T-cell (primary cell): ENCODE measurements at places on chromosomes 13 and 19. TPM values are rescaled to one million over a fixed set of nuclear protein-coding genes. Genes with fewer than 3 reads are reported as not detected.
A peak's percentile ranks its signal among the peaks of the same experiment; 100 is the strongest.

DNA sequence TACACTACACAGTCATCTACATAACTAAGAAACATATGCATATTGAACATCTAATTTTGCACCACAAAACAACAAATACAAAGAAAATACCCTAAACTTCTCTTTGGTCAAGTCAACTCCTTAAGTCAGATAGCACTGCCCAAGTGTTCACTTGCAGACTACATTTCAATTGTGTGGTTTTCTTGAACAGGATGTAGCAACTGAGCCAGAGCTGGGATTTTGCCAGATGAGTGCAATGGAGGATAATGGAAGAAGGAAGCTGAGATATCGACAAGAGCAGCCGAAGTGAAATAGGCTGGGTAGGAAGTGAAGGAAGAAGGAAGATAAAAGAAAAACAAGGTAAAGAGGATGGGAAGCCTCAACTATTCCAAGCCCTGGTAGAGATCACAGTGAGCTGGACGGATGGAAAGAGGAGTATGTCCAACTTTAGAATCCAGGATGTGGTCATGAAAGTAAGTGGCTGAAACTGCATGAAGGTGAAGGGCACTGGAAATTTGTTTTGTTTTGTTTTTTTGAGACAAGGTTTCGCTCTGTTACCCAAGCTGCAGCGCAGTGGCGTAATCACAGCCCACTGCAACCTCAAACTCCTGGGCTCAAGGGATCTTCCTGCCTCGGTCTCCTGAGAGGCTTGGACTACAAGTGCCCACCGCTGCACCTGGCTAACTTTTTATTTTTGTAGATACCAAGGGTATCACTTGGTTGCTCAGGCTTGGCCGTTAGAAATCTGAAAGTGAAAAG lies 15.0 kb downstream of the NUFIP1 start:
- H3K36me3 ChIP-seq = peaks cover 5% of the 10 kb centered on the region
- no peak for DNase-seq
- no peaks in the 10 kb centered on the region for H3K27me3 ChIP-seq
- H3K4me3 ChIP-seq = no peak overlapping the region
- no peaks in the 10 kb centered on the region for H3K4me1 ChIP-seq
- no peak overlapping the region for H3K27ac ChIP-seq

- no peaks in the 10 kb centered on the region for H3K36me3 ChIP-seq
- no peak for DNase-seq
- H3K4me3 ChIP-seq = no peak overlapping the region
- H3K27me3 ChIP-seq = no peaks in the 10 kb centered on the region
These were observed 194.7 kb downstream of the NHLRC3 start for GRCh38 chr13:39232999-39233398.

DNA sequence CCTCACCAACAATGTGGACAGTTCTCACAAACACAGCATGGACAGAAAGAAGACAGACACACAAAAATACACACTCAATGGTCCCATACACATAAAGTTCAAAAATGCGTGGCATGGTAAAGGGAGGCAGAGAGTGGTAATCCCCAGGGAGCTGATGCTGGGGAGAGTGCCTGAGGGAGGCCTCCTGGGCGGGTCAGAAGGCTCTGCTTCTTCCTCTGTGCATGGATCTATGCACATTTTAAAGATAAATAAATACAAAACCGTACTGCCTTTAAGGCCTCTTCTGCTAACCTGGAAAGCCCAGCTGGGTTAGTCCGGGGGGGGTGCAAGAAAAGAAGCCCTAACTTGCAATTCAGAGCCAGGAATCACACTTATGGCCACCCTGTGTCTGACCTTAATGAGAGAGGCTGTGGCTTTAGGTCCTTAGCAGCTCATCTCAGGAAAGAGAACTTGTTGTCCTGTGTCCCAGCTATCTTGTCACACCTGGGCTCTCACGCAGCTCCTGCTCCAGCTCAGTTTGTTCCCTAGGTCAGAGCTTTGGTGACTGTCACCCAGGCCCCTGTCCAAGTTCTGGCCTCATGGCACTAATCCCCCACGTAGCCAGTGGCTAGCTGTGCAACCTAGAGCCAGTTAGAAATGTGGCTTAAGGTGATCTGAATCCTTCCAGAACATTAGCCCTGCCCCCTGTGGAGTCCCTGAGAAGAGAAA lies 28.5 kb downstream of the POP4 start:
- no peaks in the 10 kb centered on the region for H3K36me3 ChIP-seq
- H3K27me3 ChIP-seq = no peaks in the 10 kb centered on the region
- H3K27ac ChIP-seq = no peak overlapping the region
- H3K4me3 ChIP-seq = no peak overlapping the region
- no peaks in the 10 kb centered on the region for H3K4me1 ChIP-seq
- DNase-seq = no peak

TNFRSF19 gene
- total RNA-seq = 0.22 TPM

- no peak overlapping the region for H3K4me3 ChIP-seq
- DNase-seq = no peak
- no peaks in the 10 kb centered on the region for H3K4me1 ChIP-seq
- H3K27ac ChIP-seq = no peak overlapping the region
- no peaks in the 10 kb centered on the region for H3K36me3 ChIP-seq
These were observed 1635.4 kb upstream of the SLC10A2 start for GRCh38 chr13:104701591-104701990.

CFD gene
- 10.3 TPM for total RNA-seq

- no peak for DNase-seq
- H3K27ac ChIP-seq = no peak overlapping the region
- no peak overlapping the region for H3K4me3 ChIP-seq
- H3K27me3 ChIP-seq = no peaks in the 10 kb centered on the region
- H3K36me3 ChIP-seq = no peaks in the 10 kb centered on the region
These were observed 1.9 kb upstream of the NKPD1 start for GRCh38 chr19:45162608-45163143.

MISP gene
- 0.16 TPM for total RNA-seq

DNA sequence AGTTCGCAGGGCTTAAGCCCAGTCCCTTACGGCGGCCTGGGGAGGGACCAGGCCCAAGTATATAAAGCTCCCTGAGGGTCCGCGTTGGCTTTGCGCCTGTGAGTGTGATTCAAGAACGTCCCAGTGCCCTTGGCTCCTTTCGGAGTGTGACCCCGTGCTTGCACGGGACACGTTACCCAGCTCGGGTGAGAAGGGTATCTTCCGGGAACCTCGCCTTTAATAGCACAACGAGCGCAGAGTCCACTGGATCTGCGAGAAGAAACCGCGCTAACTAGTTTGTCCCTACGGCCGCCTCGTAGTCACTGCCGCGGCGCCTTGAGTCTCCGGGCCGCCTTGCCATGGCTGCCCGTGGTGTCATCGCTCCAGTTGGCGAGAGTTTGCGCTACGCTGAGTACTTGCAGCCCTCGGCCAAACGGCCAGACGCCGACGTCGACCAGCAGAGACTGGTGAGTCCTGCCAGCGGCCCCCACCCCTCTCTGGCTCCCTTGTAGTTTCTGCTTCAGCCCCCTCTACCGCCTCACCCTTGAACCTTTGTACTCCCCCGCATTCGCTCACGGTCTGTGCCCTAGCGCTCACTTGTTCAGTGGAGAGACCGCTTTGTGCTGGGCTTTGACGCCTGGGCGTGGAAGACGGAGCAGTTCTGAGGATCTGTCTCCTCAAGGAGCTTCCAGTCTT lies at the start of gene DNAJC15:
Gene DNAJC15, plus strand, starts transcription at position 298 of the 675 bp plus-strand sequence. Its CDS starts 41 bp downstream, at position 339.
- peak; percentile 68 for DNase-seq
- peak within 1 kb of the TSS; percentile 76 for H3K27ac ChIP-seq
- H3K4me1 ChIP-seq = no peaks in the 10 kb centered on the region
- H3K36me3 ChIP-seq = peaks cover 3% of the 10 kb centered on the region
- H3K27me3 ChIP-seq = no peaks in the 10 kb centered on the region

GRCh38 chr13:77176350-77176749 lies 149.4 kb upstream of the FBXL3 start:
- H3K4me1 ChIP-seq = no peaks in the 10 kb centered on the region
- H3K4me3 ChIP-seq = no peak overlapping the region
- no peak overlapping the region for H3K27ac ChIP-seq
- H3K36me3 ChIP-seq = peaks cover 7% of the 10 kb centered on the region
- no peak for DNase-seq

GRCh38 chr13:97540696-97541095 lies 106.7 kb downstream of the RAP2A start:
- no peaks in the 10 kb centered on the region for H3K27me3 ChIP-seq
- no peak overlapping the region for H3K27ac ChIP-seq
- DNase-seq = no peak
- no peak overlapping the region for H3K4me3 ChIP-seq
- no peaks in the 10 kb centered on the region for H3K4me1 ChIP-seq

- DNase-seq = no peak
- H3K27ac ChIP-seq = no peak overlapping the region
- H3K36me3 ChIP-seq = no peaks in the 10 kb centered on the region
- peaks cover 2% of the 10 kb centered on the region for H3K4me1 ChIP-seq
These were observed 31.2 kb upstream of the KLF2 start for GRCh38 chr19:16293118-16294091.

ZNF524 gene
- total RNA-seq = 42.2 TPM

DNA sequence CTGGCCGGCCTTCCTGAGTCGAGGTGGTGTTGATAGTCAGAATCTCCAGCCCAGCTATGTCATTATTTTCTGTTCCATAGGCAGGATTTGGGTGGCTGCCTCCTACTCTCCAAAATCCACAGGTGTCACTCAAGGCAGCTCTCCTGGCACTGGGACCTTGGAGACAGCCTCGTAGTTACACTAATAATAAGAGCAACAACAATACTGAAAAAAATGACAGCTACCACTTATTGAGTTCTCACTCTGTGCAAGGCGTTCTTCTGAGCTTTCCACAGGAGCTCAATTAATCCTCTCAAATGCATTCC lies 12.2 kb upstream of the KLK12 start:
- H3K27me3 ChIP-seq = peaks cover 8% of the 10 kb centered on the region
- no peak overlapping the region for H3K27ac ChIP-seq
- no peak overlapping the region for H3K4me3 ChIP-seq
- no peaks in the 10 kb centered on the region for H3K4me1 ChIP-seq
- no peak for DNase-seq

GRCh38 chr19:35168196-35168595 lies 13.7 kb downstream of the FXYD5 start:
- peaks cover 58% of the 10 kb centered on the region for H3K36me3 ChIP-seq
- peak overlapping the region; percentile 61 for H3K27ac ChIP-seq
- no peaks in the 10 kb centered on the region for H3K27me3 ChIP-seq

DNA sequence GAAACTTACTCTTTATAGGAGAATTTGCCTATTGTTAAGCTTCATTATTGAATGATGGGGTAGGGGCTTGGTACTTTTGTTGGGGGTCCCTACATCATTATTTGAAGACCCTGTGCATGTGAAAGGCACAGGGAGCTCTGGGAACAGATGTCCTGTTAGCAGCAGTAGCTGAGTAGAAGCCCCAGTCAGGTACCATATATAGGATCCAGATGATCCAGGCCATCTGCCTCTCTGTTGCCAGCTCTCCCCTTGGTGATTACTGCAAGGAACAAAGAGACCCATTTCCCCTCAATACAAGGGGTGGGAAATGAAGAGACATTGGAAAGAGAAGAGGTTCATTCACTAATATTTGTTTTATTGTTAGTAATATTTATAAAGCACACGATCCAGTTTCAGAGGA lies 4.4 kb upstream of the MTMR6 start:
- no peak for DNase-seq
- H3K4me1 ChIP-seq = peaks cover 4% of the 10 kb centered on the region
- no peaks in the 10 kb centered on the region for H3K27me3 ChIP-seq

DNA sequence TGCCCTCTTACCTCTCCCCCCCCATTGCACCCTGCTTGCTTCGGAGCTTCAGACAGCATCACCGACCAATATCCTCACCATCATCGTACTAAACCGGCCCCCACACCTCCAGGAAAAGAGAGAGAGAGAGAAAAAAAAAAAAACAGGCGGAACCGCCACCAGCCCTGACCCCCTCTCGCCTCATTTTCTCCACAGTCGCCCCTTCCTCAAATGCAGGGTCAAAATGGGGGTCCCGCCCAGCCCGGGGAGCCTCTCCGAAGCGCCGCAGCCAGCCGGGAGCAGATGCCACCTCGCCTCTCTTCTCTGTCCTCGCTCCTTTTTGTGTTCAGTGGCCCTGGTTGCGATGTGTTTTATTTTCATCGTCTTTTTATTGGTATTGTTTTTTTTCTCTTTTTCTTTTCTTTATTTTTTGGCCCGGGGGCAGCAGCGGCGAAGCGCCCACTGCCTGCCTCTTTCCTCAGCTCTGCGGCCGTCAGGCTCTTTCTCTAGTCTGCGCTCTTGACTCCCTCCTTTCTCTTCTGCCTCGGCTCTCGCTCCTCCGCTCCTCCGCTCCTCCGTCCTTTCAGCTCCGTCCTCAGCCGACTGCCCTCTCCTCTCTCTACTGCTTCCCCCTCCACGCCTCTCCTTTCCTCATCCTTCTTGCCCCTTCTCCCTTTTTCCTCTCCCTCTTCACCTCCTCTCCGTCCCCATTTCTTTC lies 41.4 kb downstream of the DEDD2 start:
- H3K27ac ChIP-seq = no peak overlapping the region
- peak overlapping the region; percentile 51 for H3K4me3 ChIP-seq
- peaks cover 58% of the 10 kb centered on the region for H3K27me3 ChIP-seq
- peaks cover 26% of the 10 kb centered on the region for H3K4me1 ChIP-seq
- H3K36me3 ChIP-seq = no peaks in the 10 kb centered on the region

DNA sequence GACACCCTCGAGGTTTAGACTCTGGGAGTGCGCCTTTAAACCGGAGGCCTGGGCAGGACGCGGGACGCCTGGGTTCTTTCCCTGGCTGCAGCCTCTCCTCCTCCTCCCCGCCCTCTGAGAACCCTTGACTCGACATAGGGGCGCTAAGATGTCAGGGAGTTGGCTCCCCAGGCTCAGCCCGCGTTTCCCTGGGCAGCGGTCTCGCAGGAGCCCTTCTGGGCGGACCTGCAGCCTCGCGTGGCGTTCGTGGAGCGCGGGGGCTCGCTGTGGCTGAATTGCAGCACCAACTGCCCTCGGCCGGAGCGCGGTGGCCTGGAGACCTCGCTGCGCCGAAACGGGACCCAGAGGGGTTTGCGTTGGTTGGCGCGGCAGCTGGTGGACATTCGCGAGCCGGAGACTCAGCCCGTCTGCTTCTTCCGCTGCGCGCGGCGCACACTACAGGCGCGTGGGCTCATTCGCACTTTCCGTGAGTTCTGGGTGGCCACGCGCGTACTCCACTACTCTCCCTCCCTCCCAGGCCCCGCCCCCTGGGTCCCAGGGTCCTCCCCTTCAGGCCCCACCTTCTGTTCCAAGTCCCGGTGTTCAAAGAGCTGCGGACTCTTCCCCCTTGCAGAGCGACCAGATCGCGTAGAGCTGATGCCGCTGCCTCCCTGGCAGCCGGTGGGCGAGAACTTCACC lies 1.3 kb downstream of the ICAM5 start:
- peaks cover 96% of the 10 kb centered on the region for H3K27me3 ChIP-seq
- H3K4me1 ChIP-seq = peaks cover 100% of the 10 kb centered on the region
- H3K36me3 ChIP-seq = no peaks in the 10 kb centered on the region
- H3K27ac ChIP-seq = no peak overlapping the region
- no peak for DNase-seq

ZNF793 gene
- 3.1 TPM for total RNA-seq

- peaks cover 2% of the 10 kb centered on the region for H3K27me3 ChIP-seq
- no peak overlapping the region for H3K27ac ChIP-seq
- H3K4me1 ChIP-seq = no peaks in the 10 kb centered on the region
- DNase-seq = peak; percentile 3
These were observed 232.5 kb downstream of the SLC7A1 start for GRCh38 chr13:29362849-29363604.

- no peak overlapping the region for H3K4me3 ChIP-seq
- DNase-seq = no peak
- H3K4me1 ChIP-seq = peaks cover 18% of the 10 kb centered on the region
These were observed 2.7 kb upstream of the INTS6 start for GRCh38 chr13:51455532-51455931.

PLA2G4C gene
- total RNA-seq = 1.3 TPM

GRCh38 chr13:28497143-28497876 lies 2.4 kb upstream of the FLT1 start:
- no peak overlapping the region for H3K4me3 ChIP-seq
- no peak for DNase-seq
- no peaks in the 10 kb centered on the region for H3K36me3 ChIP-seq
- no peak overlapping the region for H3K27ac ChIP-seq
- peaks cover 34% of the 10 kb centered on the region for H3K27me3 ChIP-seq
- H3K4me1 ChIP-seq = peaks cover 25% of the 10 kb centered on the region
